ENCODE measurements at places on chromosomes 6 and 20.

- no peak for DNase-seq
These were observed 167.4 kb upstream of the PCSK2 start for GRCh38 chr20:17059465-17059864.

DNA sequence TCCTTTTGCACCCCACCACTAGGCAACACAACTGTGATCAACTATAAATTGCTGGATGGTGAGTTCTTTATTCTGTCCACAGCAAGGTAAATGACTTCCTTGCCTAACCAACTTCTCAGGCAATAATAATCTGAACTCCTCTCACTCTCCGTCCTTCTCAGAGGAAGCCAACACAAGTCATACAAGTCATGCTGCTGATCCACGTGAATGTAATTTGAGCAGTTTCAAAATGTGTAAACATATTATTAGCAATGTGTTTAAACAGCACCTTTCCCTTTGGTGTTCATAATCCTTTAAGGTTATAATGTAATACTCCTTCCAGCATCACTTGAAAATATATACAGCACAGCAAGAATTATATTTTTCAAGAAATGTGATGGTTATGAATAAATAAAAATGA is 127.9 kb downstream of the QRSL1 start:
- DNase-seq: no peak

DNA sequence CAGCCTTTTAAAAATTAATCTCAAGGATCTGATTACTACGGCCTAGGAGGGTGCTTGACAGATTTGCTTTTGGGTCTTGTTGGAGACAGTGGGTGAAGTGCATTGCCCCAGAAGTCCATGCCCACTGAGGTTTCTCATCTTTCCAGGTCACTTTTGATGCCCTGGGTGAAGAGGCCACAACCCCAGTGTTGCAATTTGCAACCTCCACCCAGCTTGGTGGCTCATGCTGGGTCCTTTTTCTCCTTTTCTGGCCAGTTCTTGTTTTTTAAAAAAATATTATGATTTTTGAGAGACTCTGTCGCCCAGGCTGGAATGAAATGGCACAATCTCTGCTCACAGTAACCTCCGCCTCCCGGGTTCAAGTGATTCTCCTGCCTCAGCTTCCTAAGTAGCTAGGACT is 9.4 kb downstream of the STX11 start:
- DNase-seq: no peak

- DNase-seq: no peak
These were observed 265.5 kb downstream of the TBX18 start for GRCh38 chr6:84498905-84499304.

GRCh38 chr20:9300080-9300479 is 214.3 kb upstream of the LAMP5 start:
- DNase-seq: no peak

DNA sequence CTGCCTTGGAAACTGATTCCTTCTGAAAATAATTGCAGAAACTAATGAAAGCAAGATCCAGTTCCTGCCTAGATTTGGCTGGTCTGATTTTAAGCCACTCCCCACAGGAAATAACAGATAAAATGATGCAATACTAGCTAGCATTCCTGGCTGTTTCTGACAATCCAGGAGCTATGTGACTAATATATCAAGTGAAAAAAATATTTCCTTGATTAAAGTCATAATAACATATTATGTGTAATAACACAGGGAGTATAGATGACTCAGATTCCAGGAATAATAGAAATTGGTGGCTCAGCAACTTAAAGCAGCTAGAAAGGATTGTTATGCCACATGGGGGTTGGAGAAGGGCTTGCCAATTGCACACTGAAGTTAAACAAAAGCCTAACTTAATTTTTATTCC is 182.7 kb upstream of the SALL4 start:
- no peak for DNase-seq

GRCh38 chr6:83960664-83961063 is 72.9 kb upstream of the MRAP2 start:
- no peak for DNase-seq

DNA sequence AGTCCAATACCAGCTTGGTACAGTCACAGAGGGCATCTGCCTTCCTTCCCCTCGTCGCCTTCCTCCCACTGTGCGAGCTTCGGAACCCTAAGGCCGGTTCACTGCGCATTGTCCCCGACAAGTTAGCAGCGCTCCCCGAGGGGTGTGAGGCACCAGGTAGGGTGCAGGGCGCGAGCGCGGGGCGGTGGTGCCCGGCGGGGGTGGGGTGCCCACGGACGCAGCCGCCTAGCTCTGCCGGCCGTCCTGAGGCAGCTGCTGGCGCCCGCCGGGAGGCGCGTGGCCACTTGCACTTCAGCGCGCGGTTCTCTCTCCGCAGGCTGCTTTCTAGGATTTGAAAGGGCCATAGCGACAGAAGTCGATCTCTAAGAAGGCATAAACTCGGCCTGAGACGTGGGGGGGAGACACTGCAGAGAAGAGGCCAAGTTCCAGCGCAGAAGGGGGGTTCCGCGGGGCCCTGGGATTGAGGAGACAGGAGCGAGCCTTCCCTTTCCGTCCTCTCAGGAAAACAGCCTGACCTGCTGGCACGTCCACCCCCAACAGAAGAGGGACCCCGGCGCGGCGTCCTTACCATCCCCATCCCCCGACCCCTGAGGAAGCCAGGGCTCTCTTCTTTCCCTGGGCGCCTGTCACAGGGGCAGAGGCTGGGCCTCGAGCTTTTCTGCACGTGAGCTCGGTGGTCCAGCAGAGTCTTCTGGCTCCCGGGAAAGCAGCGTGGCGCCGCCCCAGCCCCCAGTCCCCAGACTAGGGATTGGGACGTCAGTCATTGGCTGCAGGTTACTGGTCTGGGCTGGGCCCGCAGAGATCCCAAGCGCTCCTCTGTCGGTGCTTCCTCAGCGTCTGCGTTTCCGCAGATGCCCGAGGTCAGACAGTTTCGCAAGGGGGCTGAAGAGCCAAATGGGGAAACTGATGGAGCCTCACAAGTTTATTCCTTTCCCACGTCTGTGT is 15.6 kb upstream of the PRDM13 start:
- no peak for DNase-seq

GRCh38 chr20:44089987-44090674 is 96.9 kb downstream of the JPH2 start:
- DNase-seq: no peak

DNA sequence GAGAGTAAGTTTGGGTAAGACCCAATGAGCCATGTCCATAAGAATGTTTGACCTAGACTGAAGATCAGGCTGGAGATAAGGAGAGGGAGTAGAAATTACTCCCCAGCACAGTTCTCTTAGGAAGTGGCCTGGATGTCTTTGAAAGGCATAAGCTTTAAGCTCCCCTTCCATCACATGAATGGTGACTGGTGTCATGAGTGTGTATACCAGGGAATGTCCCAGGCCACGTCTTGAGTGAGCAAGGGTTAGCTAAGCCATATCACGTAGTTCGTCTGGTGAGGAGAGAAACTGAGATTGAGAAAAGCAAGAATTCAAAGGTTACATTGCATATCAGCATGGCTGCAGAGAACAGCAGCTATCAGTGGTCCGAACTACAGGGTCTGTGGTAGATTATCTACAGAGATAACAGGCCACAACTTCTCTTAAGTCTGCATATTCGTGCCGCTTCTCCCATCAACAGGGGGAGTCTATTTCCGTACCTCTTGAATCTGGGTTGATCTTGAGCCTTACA is 60.1 kb upstream of the BMP2 start:
- no peak for DNase-seq

DNA sequence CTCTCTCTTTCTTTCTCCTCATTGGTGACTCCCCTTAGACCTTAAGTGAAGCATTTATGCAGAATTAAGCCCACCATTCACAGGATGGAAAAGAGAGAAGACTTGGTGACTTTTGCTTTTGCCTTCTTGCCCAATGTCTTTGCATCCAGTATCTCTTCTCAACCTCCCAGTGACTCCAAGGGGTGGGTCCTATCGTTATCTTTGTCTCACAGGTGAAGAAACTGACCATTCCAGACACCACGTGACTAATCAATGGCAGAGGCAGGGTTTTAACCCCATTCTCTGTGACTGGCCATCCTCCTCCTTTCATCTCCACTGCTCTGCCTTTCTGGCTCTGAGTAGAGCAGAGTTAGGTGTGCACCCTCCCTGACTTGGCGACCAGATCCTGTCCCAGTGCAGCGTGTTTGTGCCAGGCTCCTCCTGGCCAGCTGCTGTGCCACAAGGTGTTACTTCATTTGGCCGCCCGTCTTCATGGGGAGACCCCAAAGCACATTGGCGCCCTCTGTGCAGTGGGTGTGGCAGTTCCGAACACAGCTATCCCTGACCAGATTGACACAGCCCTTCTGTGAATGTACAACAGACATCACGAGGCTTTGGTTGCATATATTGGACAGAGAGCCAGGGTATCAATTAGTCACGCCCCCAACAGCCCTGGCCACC is 501.3 kb downstream of the CD83 start:
- DNase-seq: no peak

- no peak for DNase-seq
These were observed 140.1 kb downstream of the REV3L start for GRCh38 chr6:111342913-111343312.

DNA sequence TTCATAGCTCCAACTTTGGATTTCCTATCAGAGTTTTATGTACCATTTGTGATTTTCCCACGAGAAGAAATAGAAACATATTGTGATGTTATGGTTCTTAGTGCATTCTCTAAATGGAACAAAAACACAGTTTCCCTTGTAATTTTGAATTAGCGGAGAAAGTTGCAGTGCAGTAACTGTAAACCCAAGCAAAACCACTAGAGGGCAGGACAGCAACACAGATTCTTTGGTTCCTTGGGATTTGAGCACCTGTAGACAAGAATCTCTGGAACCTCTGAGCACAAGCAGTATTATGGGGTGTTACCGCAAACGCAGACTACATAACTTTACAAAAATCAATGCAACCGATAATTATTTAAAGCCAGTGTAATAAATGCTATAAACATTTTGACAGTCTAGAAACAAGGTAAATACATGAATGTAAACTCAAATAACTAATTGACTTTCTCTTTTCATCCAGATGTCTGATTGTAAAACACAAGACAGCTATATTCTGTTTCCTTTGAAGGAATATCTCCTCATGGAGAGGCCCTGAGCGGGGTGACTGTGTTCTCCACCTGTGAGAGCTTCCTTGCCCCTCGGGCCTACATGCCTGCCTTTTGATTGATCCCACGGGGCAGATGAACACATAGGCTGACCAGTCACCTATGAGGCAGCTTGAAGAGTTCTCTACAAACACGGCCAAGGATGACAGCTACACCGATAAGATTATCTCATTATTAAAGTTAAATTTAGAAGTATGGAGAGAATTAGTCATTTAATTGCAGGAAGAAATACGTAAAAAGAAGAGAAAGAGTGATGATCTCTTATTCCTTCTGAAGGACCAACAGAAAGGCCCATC is 67.5 kb upstream of the COL21A1 start:
- no peak for DNase-seq

DNA sequence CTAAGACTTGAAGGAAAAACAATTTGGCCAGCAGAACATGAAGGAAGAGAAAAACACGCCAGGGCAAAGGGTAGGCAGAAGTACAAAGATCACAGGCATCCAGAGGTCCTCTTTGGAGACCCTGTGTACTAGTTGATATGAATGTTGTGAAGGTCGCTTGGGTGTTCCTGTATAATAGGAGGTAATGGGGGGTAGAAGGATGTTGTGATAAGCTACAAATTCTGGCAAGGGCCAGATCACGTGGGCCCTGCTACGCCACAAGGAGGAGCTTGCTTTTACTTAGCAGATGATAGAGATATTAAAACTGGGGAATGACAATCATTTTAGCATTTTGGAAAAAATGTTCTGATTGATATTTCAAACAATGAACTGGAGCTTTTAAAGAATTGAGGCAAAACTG is 878 bp upstream of the HLA-DMA start:
- no peak for DNase-seq

GRCh38 chr6:25007269-25007699 is 71.5 kb upstream of the RIPOR2 start:
- no peak for DNase-seq

DNA sequence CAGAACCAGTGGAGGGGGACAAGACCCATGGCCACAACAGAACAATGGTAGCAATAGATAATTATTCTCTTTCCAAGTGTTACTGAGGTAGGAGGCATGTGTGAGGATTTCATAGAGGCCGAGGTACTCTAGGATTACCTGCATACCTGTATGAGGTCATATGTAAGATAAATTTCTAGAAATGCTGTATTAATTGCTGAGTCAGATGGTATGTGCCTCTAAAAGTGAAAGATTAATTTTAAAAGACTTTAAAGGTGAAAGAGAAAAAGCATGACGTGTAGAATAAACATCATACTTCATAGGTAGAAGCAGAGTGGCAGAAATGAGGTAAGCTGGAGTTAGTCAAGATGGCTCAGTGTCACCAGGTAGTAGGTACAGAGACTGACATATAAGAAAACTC is 51.6 kb downstream of the ZHX3 start:
- no peak for DNase-seq

- no peak for DNase-seq
These were observed 12.6 kb upstream of the EIF2S2 start for GRCh38 chr20:34124469-34125249.

DNA sequence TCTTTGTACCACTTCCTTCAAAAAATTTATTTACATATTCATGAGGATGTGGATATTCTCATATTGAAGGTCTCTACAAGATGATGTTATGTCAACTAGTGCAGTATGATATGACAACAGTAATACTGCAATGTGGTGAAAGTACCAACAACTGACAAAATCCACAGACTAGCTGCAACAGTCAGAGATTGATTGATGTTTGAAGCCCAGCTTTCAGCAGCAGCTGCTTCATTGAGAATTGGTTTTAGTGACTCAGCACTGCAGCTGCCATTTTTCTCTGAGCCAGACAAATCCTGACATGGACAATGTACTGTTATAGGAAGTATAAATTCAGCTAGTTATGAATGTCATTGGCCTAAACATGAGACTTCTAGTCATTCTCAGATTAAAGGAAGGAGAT is 53.8 kb downstream of the PKIB start:
- no peak for DNase-seq

DNA sequence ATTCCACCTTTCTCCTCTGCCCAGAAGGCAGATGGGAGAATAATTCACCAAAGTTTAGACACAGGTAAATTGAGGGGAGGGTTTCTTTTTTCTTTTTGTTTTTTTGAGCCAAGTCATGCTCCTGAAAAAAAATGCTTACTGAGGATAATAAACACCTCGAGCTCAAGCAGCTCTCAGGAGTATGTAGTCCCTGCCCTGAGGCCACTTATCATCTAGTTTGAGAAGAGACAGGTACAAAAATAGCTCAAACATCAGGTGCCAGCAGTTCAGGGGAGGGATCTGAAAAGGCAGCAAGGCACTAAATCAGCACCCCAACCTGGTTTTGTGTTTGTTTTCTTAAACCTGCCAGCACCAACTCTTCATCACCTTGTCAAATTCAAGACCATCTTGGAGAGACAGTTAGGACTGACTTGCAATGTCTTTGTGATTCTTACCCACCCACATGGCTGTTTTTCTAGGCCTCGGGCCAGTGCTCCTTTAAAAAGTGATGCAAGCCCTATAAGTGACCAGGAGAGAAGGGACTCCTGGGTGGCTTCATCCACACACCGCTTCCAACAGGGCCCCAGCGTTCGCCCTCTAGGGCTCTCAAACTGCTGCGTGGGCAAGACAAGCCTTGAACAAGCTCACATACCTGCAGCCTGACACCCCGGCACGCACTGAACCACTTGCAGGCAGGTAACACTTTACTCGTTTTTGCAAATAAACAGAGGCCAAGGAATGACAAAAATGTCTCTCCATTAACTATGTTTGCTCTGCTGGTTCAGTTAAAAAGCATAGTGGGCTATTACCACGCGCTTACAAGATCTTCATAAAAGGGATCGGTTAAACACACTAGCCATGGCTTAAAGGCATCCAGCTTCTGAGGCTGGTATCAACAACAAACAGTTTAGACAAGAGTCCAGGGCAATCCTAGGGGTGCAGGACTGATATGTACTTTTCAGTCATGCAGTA is 13.9 kb downstream of the JAG1 start:
- DNase-seq: no peak
